ENCODE measurements at places on chromosomes 16 and 17.

DNA sequence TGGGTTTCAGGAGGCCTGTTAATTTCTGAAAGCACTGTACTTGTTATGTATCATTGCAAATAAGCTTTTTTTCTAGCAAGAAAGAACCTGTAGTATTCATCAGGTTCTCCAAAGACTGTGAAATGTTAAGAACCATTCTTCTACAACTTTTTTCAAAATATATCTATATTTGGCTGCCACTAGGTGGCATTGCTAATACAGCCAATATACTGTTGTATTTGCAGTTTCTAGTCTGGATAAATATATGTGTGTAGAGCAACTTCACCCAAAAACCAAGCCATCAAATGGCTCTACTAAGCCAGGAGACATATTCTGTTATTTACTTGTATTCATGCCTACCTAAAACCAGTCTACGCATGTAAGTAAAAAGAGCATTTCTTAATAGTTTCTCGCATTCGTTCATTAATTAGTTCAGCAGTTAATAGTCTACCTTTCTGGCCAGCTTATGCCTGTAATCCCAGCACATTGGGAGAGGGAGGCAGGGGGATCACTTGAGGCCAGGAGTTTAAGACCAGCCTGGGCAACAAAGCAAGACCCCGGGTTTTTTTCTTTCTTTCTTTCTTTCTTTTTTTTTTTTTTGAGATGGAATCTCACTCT lies 39.5 kb downstream of the VMP1 start:
- DNase-seq: no peak

- DNase-seq: no peak
Observed at GRCh38 chr17:28120766-28121165, 78.3 kb downstream of the NLK start.

DNA sequence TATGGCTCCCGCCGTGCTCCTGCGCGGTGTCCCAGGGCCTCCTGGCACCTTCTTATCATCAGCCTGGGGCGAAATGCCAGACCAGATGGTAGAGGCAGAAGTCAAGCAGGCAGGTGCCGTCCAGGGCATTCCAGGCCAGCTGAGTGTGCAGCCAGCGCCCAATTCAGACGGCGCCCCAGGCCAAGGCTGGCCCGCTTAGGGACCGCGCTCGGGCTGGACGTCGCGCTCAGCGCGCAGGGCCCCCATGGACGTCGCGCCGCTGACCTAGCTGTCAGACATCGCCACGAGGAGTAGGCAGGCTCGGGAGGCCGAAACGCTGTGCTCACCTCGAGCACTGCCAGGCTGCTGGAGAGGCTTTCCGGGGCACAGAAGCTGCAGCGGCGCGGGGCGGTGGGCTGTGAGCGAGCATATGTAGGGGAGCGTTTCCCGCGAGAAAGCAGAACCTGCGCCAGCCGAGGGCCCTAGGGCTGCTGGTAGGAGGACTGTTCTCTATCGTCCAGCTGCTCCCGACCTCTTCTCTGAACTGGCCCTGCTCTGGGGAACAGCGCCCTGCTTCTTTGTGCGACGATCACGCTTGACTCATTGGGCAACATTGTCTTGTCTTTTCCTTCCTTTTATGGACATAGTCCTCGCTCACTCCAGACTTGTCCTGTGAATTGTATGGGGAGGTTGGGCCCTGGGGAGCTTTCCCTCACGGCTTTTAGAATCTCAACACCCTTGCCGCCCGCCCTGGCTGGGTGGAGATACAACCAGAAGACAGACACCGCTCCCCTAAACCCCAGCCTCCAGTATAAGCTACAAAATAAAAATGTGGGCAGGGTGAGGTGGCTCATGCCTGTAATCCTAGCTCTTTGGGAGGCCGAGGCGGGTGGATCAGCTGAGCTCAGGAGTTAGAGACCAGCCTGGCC lies 8.4 kb upstream of the CA4 start:
- DNase-seq: no peak

DNA sequence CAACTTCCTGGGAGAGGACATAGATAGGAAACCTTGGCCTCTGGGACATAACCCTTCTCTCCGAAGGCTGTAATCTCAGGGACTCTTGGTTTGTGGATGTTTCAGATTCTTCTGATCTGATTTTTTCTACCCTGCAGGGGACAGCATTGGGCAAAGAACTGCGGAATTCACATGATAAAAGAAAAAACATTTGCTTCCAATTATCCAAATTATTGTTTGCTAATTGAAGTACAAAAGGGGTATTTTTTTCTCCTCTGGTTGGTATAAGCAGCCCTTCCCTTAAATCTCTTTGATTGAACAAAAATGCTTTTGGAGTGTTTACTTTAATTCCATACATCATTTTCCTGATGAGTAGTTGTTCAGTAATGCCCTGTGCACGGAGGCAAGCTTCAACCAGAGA lies 251.7 kb upstream of the IRX3 start:
- DNase-seq: no peak

DNA sequence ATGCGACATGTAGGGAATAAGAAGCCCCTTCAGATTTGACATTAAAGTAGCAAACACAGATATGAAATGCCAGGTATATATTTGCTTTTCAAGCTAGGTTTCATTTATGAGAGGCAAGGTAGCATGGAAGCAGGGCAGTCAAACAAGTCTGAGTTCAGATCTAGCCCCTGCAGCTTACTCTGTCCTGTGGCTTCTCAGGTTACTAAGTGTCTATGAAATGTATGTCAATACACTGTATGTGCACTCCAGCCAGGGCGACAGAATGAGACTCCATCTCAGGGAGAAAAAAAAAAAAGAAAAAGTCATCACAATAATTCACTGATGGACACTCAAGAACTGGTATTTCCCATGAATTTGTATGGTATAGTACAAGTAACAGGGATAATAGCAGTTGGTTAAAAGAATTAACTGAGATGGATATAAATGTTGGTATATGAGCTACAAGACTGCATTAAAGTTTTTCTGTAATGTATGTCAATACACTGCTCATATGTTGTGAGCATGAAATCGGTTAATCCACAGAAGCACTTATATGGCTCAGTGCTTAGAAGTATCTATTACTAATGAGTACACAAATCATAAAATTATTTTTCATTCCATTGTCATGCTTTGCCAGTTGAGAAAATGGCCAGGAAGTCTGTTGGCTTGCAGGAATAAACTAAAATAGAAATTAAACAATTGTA lies 2.9 kb upstream of the WSB1 start:
- DNase-seq: no peak

- DNase-seq: no peak
Observed at GRCh38 chr17:3558603-3559269, 1.1 kb upstream of the TRPV3 start.

- no peak for DNase-seq
Observed at GRCh38 chr16:88009563-88010342, 58.5 kb downstream of the BANP start.

GRCh38 chr16:15552507-15552906 lies 90.4 kb downstream of the MARF1 start:
- no peak for DNase-seq

- no peak for DNase-seq
Observed at GRCh38 chr16:29650771-29651170, 12.3 kb upstream of the SPN start.

- no peak for DNase-seq
Observed at GRCh38 chr16:64346080-64346479, 775.8 kb downstream of the CDH11 start.

DNA sequence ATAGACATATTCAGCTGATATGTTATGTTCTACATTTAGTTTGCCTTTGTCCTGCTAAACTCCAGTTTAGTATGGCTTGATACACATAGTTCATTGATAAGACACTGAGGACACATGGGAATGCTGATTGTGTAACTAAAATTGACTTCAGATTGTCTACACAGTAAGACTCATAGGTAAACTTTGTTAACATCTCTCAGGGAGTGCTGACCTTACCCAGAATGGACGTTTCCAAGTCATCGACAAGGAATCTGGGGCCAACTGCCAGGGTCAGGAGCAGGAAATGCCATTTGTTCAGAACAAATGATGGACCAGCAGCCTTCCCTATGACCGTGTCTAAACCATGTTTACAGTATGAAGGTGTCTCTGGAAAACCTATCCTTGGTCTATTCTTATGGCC lies 58.7 kb downstream of the DYNLRB2 start:
- no peak for DNase-seq

- peak; percentile 60 for DNase-seq
Observed at GRCh38 chr17:64133546-64134215, 3.7 kb upstream of the ERN1 start.

DNA sequence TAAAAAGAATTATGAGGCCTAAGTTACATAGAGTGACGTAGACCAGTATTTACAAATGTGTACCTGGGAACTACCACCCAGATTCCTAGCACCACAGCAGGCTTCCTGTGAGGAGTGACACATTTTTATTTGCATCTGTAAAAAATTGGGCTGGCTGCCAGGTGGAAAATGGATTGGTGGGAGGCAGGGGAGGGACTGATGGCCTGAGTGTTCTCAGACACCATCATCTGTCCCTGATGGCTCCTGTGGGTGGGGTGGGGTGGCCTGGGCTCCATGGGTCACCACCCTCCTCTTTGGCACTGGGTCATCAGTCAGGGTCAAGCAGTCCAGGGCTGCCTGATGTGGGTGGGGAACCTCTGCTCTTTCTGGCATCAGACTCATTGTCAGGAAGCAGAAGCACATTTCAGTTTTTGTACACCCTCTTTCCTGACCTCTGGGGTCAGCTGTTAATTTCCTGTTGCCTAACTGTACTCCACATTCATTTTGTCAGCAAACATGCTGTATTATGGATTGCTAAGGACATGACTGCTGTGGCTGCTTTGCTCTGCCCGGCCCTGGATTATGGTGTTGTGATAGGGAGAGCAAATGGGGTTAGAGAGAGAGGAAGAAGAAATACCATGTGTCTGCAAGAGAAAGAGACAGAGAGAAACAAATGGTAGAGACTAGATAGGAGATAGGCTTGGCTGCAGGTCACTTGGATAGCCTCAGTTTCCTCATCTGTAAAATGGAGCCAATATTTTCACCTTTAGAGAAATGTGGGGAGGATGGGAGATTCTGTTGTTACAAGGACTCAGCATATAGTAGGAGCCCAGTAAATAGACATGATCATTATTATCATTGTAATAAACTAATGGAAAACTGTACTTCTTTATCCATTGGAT lies 11.6 kb upstream of the MFAP4 start:
- no peak for DNase-seq
